ENCODE measurements at places on chromosomes 7 and 10. TPM values are rescaled to one million over a fixed set of nuclear protein-coding genes. Genes with fewer than 3 reads are reported as not detected.

GLI3 gene
- total RNA-seq: 1.9 TPM

CXCL12 gene
- 17.4 TPM for total RNA-seq

HNRNPF gene
- total RNA-seq: 312 TPM

WNT8B gene
- total RNA-seq: not detected

TUBAL3 gene
- 0.25 TPM for total RNA-seq

OR2A2 gene
- total RNA-seq: not detected

Measured in bladder microvascular endothelial cell (primary cell).